ENCODE measurements at places on chromosomes 5 and 9.

- no peak for DNase-seq
Measured at GRCh38 chr5:133366438-133366837, 245.9 kb downstream of the FSTL4 start.

- DNase-seq = peak; percentile 67
Measured at GRCh38 chr5:35854248-35854647, 2.4 kb upstream of the IL7R start.

- no peak for DNase-seq
Measured at GRCh38 chr5:77418601-77419581, 73.2 kb downstream of the WDR41 start.

DNA sequence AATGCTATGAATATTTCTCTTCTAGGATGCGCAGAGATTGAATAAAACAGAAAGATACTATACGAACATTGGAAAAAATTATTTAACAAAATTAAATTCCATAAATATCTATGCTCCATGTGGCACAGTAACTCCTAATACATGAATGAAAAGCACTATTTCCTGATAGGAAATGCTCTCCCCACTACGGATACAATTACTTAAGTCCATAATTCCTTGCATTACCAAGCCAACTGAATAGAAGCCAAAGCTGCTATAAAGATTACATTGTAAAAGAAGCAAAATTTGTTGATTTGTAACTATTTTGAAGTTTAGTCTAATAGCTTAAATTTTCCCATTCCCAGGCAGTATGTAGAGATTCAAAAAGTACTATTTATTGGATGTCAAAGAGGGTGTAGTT, 61.8 kb upstream of the SNX2 start:
- no peak for DNase-seq

DNA sequence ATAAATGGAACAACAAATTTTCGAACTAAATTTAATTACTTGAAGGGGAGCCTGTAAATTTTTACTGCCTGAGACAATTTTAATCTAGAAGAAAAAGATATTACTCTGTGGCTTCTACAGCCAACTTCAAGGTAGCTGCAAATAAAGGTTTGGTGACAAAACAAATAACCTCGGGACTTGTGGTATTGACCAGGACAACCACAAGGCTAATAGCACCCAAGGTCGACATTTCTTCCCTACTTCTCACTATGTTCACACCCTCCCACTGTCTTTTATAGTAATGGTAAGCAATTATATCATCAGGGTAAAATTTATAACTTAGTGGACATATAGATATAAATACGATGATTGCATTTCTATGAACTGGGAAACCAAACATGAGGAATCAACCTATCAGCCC, 67.9 kb upstream of the SPINK5 start:
- DNase-seq = no peak

DNA sequence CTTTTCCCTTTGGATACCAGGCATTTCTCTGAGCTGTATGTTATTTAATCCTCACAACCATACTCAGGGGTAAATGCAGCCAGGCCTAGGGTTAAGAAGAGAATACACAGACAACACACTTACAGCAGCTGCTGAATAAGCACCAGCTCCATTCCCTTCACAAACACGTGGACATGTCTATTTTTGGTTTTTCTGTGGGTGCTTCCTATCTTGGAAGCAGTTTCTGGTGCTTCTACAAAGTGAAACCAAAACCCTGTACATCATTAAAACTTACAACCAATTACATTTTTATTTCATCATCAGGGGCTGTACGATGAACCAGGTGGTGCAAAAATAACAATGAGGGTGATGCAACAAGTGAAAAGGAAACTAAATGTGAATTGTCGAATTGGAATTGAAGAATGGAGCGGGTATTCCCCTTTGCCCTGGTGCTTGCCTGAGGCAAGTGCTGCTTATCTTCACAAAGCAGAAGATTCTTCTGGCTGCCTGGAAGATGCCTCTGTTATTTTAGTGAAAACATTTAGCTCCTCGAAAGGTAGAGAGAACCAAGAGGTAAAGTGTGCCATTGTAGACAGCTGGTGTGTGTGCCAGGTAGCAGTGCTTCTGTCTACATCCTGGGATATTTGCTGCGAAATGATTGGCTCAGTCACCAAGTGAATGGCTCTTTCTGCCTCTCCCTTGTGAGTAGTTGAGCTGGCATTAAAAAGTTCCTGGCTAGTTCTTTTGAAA, 18.6 kb upstream of the IFNB1 start:
- DNase-seq = no peak
